ENCODE measurements at places on chromosomes 5 and 9. TPM values are rescaled to one million over a fixed set of nuclear protein-coding genes. Genes with fewer than 3 reads are reported as not detected.

The OTP gene
- 0.07 TPM for total RNA-seq

The IFNA2 gene
- not detected for total RNA-seq

The ANKRD55 gene
- not detected for total RNA-seq

The AK8 gene
- 2.5 TPM for total RNA-seq

The OLFML2A gene
- total RNA-seq, result 6.3 TPM

The SLC30A5 gene
- total RNA-seq, result 50.0 TPM

The RNF183 gene
- total RNA-seq, result 0.12 TPM

The ARID3C gene
- total RNA-seq, result 0.42 TPM

The PPP3R2 gene
- not detected for total RNA-seq

The INSL4 gene
- not detected for total RNA-seq

The MYMK gene
- not detected for total RNA-seq

The GLDC gene
- total RNA-seq, result 4.9 TPM

The ADAMTS12 gene
- total RNA-seq, result 0.05 TPM

The ZDHHC11B gene
- 3.8 TPM for total RNA-seq

The SCGB3A2 gene
- total RNA-seq, result not detected

The CDX1 gene
- not detected for total RNA-seq

The ZNF169 gene
- total RNA-seq, result 5.4 TPM
